Stimulated activated CD8-positive, alpha-beta memory T cell treated with anti-CD3 and anti-CD28 coated beads, Interleukin-4, amount 100 ng/mL, for 1 hour (primary cell): ENCODE measurements at places on chromosomes 16 and 17.

DNA sequence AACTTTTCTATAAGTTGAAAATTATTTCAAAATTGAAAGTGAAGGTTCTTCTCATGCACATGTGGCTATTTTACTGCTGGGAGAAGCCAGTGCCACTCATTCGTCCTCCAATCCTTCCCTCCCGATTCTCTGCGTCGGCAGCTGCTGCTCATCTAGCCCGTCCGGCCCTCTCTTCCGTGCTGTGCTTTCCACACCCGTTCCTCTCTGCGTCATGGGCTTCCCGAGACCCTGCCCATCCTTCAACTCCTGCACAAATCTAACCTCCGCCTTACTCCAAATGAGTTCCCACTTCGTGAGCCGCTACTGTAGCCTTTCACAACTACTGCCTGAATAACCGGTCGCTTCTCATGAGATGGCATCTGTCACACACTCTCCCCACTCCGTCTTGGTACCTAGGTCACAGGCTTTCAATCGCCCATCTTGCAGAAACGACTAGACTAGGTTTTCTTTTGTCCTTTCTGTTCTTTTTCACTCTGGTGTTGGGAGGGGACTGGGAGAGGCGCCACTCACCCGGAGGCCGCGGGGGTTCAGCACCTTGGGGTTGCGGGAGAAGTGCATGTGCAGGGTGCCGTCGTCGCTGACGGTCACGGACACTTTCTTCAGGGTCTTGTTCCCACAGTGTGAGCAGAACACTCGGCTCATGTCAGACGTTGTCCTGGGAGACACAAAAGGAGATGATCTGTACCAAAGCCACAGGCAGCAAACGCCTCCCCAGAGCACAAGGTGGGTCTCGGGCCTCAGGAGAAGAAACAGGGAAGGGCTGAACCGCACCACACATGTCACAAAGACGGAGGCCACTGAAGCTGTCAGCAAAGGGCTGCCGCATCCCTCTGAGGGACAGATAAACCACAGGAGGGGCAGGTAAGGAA, 10.1 kb downstream of the NOB1 start:
- DNase-seq = no peak

- DNase-seq = no peak
Measured at GRCh38 chr17:14206891-14207290, 29.8 kb downstream of the CDRT15 start.

DNA sequence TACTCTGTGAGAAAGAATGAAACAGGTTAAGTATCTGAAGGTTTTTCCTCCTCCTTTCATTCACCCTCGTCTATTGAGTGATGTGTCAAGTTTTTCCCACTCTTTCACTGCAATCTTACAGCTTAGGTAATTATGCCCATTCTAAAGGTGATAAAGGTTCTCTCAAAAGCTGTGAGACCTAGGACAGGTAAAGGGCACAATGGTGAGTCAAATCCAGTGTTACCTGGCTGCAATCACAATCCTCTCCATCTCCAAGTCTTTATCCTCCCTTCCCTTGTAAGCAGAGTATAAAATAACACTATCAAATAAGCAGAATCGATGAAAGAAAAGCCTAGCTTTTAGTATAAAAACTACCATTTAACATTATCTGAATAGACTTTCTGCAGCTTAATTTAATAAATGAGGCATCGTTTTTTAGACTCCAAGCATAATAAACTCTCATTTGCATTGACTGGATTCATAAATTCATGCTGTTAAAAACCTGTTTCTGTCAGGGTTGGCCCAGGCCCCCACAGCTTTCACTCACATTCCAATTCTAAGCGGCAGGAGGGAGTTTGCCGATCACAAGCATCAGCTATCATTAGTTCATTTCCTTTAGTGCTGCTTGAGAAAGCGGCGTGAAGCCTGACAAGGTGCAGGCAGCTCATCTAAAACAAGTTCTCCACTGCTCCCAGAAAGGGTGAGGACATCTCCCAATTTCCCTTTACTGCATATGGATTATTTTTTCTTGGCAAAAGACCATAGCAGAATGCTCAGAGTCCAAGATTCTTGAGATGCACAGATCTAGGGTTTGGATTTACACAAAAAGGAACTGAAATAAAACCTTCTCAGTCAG, 67.8 kb downstream of the CDH8 start:
- DNase-seq = no peak

DNA sequence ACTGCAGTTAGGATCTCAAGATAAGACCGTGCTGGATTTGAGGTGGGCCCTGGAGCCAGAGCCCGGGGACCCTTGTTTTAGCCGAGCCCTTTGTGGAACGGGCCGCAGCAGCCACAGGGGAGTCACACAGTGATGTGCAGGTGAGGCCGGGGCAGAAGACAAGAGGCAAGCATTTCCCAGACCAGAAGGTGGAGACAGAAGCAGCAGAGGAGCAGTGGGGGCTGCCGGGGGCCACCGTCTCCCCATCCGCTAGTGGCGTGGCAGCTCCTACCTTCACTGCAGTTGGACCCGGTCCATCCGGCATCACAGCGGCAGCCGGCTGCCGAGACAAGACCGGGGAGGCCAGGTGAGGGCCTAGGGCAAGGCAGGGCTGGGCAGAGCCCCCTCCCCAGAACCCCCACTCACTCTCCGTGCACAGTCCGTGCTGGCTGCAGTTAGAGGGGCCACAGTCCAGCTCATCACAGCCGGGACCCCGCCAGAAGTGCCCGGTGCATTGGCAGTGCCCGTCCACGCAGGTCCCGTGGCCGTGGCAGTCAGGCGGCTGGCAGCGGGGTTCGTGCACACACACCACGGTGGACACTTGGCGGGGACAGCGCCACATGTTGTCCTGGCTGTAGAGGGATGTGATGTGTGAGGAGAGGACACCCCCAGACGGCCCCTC, 6.0 kb downstream of the NAGPA start:
- no peak for DNase-seq

- DNase-seq = no peak
Measured at GRCh38 chr16:57624806-57625500, 3.5 kb upstream of the ADGRG1 start.

GRCh38 chr16:7482032-7482431, 149.4 kb downstream of the RBFOX1 start:
- no peak for DNase-seq

GRCh38 chr17:59327121-59327980, 4.1 kb upstream of the YPEL2 start:
- DNase-seq = no peak

DNA sequence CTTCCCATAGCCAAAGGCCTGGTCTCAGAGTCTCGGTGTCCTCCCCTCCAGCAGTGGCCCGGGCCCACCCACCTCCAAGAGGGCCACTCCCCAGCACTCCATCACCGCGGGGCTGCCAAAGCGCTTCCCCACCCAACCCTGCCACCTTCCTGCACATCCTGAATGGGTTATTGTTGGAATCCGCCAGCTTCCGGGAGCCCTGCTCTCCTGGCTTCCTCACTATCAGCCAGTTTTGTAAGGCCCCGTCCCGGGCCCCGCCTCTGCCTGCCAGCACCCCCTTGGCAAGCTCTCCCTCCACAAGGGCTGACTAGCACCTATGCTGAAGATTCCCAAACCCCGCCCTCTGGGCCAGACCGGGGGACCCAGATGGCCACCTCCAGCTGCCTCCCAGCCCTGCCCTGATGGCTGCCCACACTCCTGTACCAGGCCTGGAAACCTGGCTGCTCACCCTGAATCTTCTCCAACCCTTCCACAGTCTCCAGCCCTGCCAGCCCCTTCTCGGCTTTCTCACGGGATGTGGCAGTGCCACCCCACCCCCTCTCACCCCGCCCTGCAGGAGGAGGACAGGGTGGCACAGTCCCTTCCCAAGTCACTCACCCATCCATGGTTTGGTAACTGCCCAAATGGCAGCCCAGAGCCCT, 14.4 kb downstream of the MYBBP1A start:
- no peak for DNase-seq

GRCh38 chr16:2482249-2482648, 7.3 kb downstream of the TBC1D24 start:
- DNase-seq = no peak

- no peak for DNase-seq
Measured at GRCh38 chr17:72397223-72397667, 276.4 kb downstream of the SOX9 start.

- DNase-seq = no peak
Measured at GRCh38 chr17:61310590-61310989, 89.1 kb upstream of the TBX2 start.

GRCh38 chr16:85659805-85660511, 28.8 kb downstream of the GINS2 start:
- peak; percentile 31 for DNase-seq

- DNase-seq = no peak
Measured at GRCh38 chr16:4679850-4680636, 13.3 kb upstream of the NUDT16L1 start.

DNA sequence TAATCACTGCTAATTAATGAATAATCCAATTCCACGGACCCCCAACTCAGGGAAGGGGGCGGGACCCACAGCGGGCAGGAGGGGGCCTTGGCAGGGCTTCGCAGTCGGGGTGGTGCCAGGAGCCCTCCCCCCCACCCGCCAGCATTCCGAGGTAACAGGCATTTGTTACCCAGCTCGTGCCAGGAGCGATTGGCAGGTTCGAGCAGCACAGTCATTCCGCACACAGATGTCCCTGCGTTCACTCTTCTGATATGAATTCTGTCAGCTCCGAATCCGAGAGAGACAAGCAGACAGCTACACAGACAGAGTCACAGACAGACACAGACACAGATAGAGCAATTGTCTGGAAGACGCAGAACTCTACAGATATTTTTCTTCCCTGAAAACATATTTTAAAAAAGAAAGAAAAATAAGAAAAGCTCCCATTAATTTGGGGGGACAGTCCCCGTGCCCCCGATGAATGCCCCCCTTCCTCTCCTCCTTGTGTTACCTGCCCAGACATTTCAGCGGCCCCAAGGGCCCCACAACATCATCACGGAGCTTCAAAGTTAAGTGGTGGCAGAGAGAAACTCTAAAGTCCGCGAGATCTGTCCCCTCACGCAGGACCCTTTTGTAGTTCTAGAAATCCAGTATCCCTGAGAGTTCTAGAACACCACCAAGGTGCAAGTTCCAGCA, 10.2 kb downstream of the NEUROD2 start:
- DNase-seq = no peak

DNA sequence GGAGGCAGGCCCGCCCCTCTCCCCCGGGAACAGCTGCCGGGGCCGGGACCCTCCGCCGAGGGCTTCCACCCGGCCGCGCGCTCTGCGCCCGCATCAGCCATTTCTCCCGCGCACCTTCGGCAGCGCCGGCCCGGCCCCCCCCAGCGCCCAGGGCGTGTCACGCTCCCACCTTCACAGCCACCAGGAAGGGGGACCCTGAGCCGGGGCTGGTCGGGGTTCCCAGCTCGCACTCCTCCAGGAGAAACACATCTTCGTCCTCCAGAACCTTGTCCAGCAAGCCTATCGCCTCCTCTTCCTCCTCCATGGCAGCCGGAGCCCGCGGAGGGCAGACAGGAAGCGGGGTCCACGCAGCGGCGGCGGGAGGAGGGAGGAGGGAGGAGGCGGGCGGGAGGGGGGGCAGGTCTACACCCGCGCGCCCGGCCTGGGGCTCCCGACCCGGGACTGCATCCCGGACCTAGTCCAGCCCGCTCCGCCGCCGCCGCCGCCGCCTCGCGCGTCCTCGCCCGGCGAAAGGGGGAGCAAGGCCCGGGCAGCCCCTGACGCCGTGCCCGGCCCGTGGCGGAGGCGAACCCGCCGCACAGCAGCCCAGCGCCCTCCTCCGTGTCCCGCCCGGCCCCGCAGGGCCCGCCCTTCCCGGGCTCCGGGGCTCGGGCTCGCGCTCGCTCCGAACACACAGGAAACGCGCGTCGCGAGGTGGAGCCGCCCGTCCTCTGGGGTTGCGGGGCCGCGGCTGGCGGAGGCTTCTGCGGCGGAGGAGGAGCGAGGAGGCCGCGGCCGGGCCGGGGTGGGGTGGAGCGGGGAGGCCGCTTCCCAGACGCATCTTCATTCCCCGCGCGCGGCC, 70.8 kb downstream of the ABR start:
- DNase-seq = no peak

DNA sequence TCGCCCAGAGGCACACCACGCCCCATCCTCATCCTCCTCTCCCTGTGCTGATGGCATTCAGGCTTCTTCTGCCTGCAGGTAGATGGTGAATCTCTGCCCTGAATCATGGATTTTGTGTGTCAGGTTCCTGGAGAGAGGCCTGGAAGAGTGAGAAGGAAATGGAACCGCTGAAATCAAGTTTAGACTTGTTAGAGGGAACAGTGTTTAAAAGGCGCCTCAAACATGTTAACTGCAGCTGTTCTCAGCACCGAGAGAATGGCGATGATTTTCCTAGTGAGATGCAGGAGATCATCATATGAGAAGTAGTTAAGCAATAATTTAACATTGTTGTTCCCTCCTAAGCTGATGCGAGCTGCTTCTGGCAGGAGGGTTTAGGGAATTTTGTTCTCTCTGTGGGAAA, 744.4 kb upstream of the EEF2KMT start:
- DNase-seq = no peak

DNA sequence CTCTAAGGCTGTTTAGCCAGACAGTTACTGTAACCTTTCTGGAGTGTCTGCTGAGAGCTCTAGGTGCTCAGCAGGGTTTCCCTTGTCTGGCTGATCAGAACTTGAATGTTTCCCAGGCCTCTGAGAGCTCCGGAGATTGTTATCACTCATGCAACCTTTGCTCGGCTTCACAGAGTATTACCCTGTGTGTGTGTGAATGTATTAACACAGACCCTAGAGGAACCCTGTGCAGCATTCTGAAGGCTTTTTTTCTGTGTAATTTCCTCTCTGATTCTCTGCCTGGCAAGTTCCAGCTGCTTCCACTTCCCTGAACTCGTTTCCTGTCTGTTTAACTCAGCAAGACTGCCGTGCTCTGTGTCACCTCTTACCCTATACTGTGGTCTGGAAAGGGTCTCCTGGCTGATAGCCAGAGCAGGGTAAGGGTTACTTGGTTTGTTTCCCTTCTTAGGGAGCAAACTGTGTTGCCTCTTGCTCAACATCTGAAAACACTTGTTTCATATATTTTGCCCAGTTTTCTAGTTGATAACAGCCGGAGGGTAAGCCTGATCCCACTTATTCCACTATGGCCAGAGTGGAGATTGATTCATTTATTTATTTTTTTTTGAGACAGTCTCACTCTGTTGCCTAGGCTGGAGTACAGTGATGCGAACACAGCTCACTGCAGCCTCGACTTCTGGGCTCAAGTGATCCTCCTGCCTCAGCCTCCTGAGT, 21.7 kb downstream of the PRMT7 start:
- no peak for DNase-seq

- DNase-seq = no peak
Measured at GRCh38 chr16:9469512-9469911, 378.1 kb downstream of the HAPSTR1 start.

DNA sequence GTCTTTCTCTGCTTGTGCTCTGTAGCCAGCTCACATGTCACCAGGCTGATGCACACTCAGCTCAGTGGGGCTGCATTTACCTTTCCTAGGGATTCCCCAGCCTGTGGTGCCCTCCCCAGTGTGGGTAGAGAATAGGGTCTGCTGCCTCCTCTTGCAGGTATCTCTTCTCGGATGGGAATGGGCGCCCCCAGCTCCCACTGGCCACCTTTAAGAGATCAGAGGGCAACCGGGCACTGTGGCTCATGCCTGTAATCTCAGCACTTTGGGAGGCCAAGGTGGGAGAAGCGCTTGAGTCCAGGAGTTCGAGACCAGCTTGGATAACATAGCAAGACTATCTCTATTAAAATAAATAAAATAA, 3.3 kb downstream of the XYLT2 start:
- no peak for DNase-seq
